ENCODE measurements at places on chromosomes 16 and 17. TPM values are rescaled to one million over a fixed set of nuclear protein-coding genes. Genes with fewer than 3 reads are reported as not detected.

DNA sequence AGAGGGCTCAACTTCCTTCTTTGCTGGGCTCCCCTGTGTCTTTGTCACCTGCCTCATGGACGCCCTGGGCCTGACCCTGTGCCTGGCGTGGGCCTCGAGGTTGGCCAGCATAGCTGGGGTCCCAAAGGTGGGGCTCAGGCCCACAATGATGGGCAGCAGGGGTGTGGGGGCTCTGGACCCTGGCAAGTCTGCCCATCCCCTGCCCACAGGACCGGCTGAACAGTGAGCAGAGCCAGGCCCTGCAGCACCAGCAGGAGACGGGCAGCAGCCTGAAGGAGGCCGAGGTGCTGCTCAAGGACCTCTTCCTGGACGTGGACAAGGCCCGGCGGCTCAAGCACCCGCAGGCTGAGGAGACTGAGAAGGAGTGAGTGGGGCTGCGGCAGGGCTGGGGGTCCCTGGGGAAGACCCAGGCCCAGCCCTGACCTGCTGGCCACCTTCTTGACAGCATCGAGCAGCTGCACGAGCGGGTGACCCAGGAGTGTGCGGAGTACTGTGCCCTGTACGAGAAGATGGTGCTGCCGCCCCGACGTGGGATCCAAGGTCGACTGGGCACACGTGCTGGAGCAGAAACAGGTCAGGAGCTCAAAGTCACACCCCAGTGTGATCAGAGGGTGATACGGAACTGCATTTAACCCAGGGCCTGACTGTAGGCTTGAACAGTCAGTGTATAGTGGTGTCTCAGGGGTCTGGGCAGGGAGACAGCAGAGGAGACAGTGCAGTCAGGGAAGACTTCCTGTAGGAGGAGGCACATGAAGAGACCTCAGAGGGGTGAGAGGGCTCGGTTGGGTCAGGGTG lies 3.8 kb downstream of the EVPLL start:
- no peak overlapping the region for H3K4me3 ChIP-seq
- H3K27ac ChIP-seq = no peak overlapping the region
- H3K36me3 ChIP-seq = no peaks in the 10 kb centered on the region
- DNase-seq = no peak
- H3K27me3 ChIP-seq = peaks cover 46% of the 10 kb centered on the region

DNA sequence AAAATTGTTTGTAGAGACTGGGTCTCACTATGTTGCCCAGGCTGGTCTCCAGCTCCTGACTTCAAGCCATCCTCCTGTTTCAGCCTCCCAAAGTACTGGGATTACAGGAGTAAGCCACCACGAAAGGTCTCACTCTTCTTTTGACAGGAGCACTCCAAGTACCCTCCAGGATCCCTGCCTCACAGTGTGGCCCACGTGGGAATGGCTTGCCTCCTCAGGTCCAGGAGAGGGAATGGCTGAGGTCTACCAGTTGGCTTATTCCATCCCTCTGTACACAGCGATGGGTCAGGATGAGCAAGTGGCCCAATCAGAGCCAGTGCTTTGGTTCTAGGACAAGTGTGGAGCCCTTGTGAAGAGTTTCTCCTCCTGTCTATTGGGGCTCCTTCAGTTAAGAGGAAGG lies 73.7 kb upstream of the ZNF423 start:
- H3K27me3 ChIP-seq = no peaks in the 10 kb centered on the region
- H3K36me3 ChIP-seq = no peaks in the 10 kb centered on the region
- H3K4me1 ChIP-seq = peaks cover 6% of the 10 kb centered on the region
- no peak for DNase-seq
- H3K27ac ChIP-seq = no peak overlapping the region

DNA sequence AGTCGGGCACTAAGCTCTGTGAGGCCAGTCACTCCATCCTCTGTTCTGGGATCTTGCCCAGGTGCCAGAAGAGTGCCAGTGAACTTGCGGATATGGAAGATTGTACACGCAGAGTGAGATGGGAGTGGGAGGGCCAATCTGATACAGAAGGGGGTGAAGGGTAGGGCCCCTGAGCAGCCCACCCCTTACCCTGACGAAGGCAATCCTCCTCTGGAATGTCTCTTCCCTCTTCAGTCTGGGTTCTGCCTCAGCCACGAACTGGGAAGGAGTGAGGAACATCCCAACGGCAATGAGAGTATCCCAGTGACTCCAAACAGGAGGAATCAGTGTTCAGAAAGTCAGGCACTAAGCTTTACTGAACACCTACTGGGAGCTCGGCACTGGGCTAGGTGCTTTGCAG lies 11.9 kb upstream of the PIK3R6 start:
- no peak overlapping the region for H3K4me3 ChIP-seq
- H3K27me3 ChIP-seq = no peaks in the 10 kb centered on the region
- H3K4me1 ChIP-seq = no peaks in the 10 kb centered on the region
- H3K36me3 ChIP-seq = no peaks in the 10 kb centered on the region
- no peak overlapping the region for H3K27ac ChIP-seq

GRCh38 chr17:49850218-49850610 lies 2.3 kb upstream of the TAC4 start:
- no peak overlapping the region for H3K4me3 ChIP-seq
- no peaks in the 10 kb centered on the region for H3K36me3 ChIP-seq
- H3K27me3 ChIP-seq = no peaks in the 10 kb centered on the region
- no peak for DNase-seq
- peaks cover 16% of the 10 kb centered on the region for H3K4me1 ChIP-seq

GRCh38 chr17:52828621-52829020 lies 670.1 kb upstream of the CA10 start:
- no peak overlapping the region for H3K4me3 ChIP-seq
- no peaks in the 10 kb centered on the region for H3K4me1 ChIP-seq
- no peaks in the 10 kb centered on the region for H3K36me3 ChIP-seq
- no peaks in the 10 kb centered on the region for H3K27me3 ChIP-seq
- H3K27ac ChIP-seq = no peak overlapping the region

DNA sequence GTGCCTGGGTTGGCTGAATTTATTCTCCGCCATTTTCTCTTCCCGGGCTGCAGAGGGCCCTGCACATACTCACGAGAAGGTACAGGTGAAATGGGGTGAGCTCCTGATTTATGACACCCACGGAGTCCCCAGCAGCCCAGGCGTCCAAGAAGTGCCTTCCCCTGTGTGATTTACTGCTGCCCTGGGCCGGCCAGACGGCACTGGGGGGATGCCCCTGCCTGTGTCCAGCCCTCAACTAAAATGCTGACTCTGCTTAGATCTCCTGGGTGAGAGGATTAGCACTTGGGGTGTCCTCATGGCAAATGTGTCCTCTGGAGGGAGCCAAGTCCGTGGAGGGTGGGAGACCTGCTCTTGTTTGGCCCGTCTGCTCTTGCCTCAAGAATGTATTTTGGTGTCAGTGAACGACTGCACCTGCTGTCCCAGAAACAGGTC lies 132.4 kb downstream of the MAF start:
- H3K4me1 ChIP-seq = no peaks in the 10 kb centered on the region
- no peak overlapping the region for H3K27ac ChIP-seq
- no peak for DNase-seq
- no peak overlapping the region for H3K4me3 ChIP-seq
- H3K27me3 ChIP-seq = no peaks in the 10 kb centered on the region

DNA sequence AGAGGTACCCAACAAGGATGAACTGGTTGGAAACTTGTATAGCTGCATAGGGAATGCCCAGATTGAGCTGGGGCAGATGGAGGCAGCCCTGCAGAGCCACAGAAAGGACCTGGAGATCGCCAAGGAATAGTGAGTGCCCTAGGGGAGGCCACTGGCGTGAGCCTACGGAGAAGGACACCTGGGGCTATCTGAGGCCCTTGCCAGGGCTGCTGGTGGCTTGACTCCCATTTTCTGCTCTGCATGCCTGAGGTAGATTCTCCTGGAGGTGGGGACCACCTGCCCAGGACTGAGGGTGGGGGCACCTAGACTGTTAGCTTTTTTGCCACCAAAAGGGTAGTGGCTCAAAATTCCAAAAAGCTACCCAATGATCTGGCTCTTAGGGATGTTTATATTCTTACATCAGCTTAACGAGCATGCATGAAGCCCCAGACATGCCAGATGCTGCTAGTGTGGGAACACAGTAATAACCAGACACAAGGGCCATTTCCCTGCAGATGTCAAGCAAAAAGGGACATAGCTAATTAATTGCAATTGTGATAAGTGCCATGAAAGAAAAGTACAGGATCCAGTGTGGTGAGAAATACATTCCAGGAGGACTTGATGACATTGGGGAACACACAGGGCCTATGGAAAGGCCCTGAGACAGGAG lies 8.8 kb downstream of the ODAD4 start:
- no peaks in the 10 kb centered on the region for H3K4me1 ChIP-seq
- no peak for DNase-seq
- H3K36me3 ChIP-seq = no peaks in the 10 kb centered on the region
- no peak overlapping the region for H3K27ac ChIP-seq
- H3K27me3 ChIP-seq = no peaks in the 10 kb centered on the region
- no peak overlapping the region for H3K4me3 ChIP-seq

GRCh38 chr16:892536-893255 lies 78.1 kb downstream of the LMF1 start:
- no peak overlapping the region for H3K27ac ChIP-seq
- no peak overlapping the region for H3K4me3 ChIP-seq
- H3K36me3 ChIP-seq = peaks cover 53% of the 10 kb centered on the region
- H3K27me3 ChIP-seq = no peaks in the 10 kb centered on the region
- H3K4me1 ChIP-seq = peaks cover 36% of the 10 kb centered on the region

GRCh38 chr16:66906916-66907836 lies 11.5 kb downstream of the CDH16 start:
- no peaks in the 10 kb centered on the region for H3K36me3 ChIP-seq
- no peaks in the 10 kb centered on the region for H3K27me3 ChIP-seq
- DNase-seq = no peak
- peaks cover 9% of the 10 kb centered on the region for H3K4me1 ChIP-seq

GRCh38 chr16:16158741-16159374 lies 64.4 kb downstream of the ABCC6 start:
- H3K4me3 ChIP-seq = no peak overlapping the region
- no peaks in the 10 kb centered on the region for H3K27me3 ChIP-seq
- no peak overlapping the region for H3K27ac ChIP-seq
- no peaks in the 10 kb centered on the region for H3K4me1 ChIP-seq
- H3K36me3 ChIP-seq = no peaks in the 10 kb centered on the region
- DNase-seq = no peak

DNA sequence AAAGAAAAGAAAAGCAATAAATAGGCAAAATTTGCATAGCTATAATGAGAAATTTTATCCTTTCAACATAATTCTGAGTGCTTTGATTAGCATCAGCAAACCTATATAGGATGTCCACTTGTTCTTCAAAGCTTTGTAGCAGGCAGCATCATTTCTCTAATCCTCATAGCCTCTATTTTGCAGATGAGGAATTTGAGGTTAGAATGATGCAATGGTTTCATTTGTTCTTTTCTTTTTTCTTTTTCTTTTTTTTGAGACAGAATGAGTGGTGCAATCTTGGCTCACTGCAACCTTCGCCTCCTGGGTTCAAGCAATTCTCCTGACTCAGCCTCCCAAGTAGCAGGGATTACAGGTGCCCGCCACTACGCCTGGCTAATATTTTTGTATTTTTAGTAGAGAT lies 594.4 kb downstream of the TOX3 start:
- no peak overlapping the region for H3K27ac ChIP-seq
- H3K4me3 ChIP-seq = no peak overlapping the region
- H3K27me3 ChIP-seq = no peaks in the 10 kb centered on the region

GRCh38 chr17:42072323-42073187 lies 22.2 kb upstream of the C17orf113 start:
- peak overlapping the region; percentile 13 for H3K4me3 ChIP-seq
- H3K4me1 ChIP-seq = no peaks in the 10 kb centered on the region
- DNase-seq = no peak
- no peaks in the 10 kb centered on the region for H3K36me3 ChIP-seq
- no peak overlapping the region for H3K27ac ChIP-seq
- H3K27me3 ChIP-seq = peaks cover 37% of the 10 kb centered on the region

- H3K27me3 ChIP-seq = no peaks in the 10 kb centered on the region
- no peak overlapping the region for H3K27ac ChIP-seq
- H3K36me3 ChIP-seq = no peaks in the 10 kb centered on the region
- H3K4me3 ChIP-seq = no peak overlapping the region
Measured at GRCh38 chr16:46873201-46873600, 11.0 kb upstream of the GPT2 start.

- no peaks in the 10 kb centered on the region for H3K4me1 ChIP-seq
- no peaks in the 10 kb centered on the region for H3K27me3 ChIP-seq
- DNase-seq = no peak
- peak overlapping the region; percentile 97 for H3K27ac ChIP-seq
- H3K4me3 ChIP-seq = no peak overlapping the region
- H3K36me3 ChIP-seq = no peaks in the 10 kb centered on the region
Measured at GRCh38 chr16:15653227-15653626, 3.2 kb downstream of the NDE1 start.

GRCh38 chr17:77601054-77601979 lies 357.2 kb upstream of the TNRC6C start:
- peak overlapping the region; percentile 81 for H3K27ac ChIP-seq
- no peak overlapping the region for H3K4me3 ChIP-seq
- peak; percentile 36 for DNase-seq
- no peaks in the 10 kb centered on the region for H3K36me3 ChIP-seq

- H3K4me1 ChIP-seq = no peaks in the 10 kb centered on the region
- no peak overlapping the region for H3K27ac ChIP-seq
- no peak overlapping the region for H3K4me3 ChIP-seq
- H3K27me3 ChIP-seq = no peaks in the 10 kb centered on the region
Measured at GRCh38 chr16:27432558-27432957, 30.6 kb downstream of the IL21R start.

GRCh38 chr17:80428363-80428762 lies 13.4 kb downstream of the ENDOV start:
- no peak overlapping the region for H3K27ac ChIP-seq
- H3K4me1 ChIP-seq = no peaks in the 10 kb centered on the region
- no peaks in the 10 kb centered on the region for H3K27me3 ChIP-seq
- H3K36me3 ChIP-seq = no peaks in the 10 kb centered on the region
- H3K4me3 ChIP-seq = no peak overlapping the region

GRCh38 chr16:49158029-49158642 lies 123.5 kb downstream of the CBLN1 start:
- no peaks in the 10 kb centered on the region for H3K36me3 ChIP-seq
- no peaks in the 10 kb centered on the region for H3K27me3 ChIP-seq
- H3K4me1 ChIP-seq = no peaks in the 10 kb centered on the region

The GPRC5C gene
- total RNA-seq = 66.8 TPM

The C16orf74 gene
- 1.5 TPM for total RNA-seq

The MT4 gene
- not detected for total RNA-seq

The ASGR1 gene
- 0.21 TPM for total RNA-seq

The SPIRE2 gene
- not detected for total RNA-seq

The MYH2 gene
- not detected for total RNA-seq

The DNAH9 gene
- total RNA-seq = 1.9 TPM

The BICDL2 gene
- total RNA-seq = not detected

The IRX5 gene
- total RNA-seq = not detected

The IL4R gene
- 19.2 TPM for total RNA-seq

The SLFN14 gene
- not detected for total RNA-seq

The CCL5 gene
- total RNA-seq = not detected

The DHRS7C gene
- not detected for total RNA-seq

The MMP25 gene
- under 0.01 TPM for total RNA-seq

The ERCC4 gene
- total RNA-seq = 8.7 TPM
